ENCODE measurements at places on chromosomes 5 and 9.

GRCh38 chr9:109805050-109805449 is 25.1 kb downstream of the PALM2AKAP2 start:
- DNase-seq: no peak

DNA sequence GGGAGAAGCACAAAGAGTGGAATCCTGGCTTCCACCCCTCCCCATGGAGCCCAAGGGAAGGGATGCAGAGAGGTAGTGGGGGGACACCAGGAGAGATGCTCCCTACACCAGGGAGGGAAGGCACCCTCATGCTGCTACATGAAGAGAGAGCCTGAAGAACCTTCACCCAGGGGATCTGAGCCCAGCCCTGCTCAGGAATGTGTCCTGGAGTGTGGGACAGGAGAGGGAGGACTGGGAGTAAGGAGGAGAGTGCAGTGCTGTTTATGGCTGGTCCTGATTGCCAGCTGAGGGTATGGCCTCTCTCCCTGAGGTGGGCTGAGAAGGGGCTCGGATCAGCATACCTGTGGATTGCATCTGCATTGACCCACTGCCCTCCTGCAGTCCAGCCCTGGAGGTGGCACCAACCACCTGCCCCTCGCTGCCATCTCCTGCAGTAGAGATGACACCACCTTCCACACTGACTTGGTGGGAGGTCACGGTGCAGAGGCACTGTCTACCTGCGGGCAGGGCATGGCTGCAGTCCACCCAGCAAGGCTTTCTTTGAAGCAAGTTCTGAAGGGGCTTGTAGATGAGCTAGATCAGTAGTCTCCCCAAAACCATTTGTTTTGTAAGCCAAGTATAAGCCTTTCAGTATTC is 114.9 kb upstream of the SLC25A48 start:
- DNase-seq: no peak

GRCh38 chr5:177276886-177277285 is 26.6 kb downstream of the RAB24 start:
- DNase-seq: no peak

DNA sequence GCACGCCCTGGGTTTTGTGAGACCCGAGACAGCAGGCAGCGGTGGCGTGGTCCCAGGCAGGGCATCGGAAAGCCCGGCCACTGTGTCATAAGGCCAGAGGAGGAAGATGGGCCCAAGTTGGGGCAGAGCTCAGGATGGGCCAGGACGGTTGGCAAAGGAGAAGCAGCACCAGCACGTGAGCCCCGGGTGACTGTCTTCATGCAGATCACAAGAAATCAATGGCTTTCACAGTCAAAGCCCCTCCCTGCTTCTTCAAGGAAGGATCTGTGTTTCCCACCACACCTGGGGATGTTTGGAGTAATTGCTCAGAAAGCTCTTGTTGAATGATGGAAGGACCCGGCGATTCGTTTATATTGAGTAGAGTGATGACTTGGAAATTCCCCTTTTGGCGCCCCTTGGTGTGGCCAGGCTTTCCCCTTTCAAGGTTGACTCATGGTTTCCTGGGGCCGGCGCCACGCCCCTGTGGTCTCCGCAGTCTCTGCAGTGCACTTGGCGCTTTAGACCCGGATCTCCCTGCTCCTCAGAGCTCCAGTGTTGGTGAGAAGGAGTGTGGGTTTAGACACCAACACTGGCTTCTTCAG is 52.1 kb downstream of the IL31RA start:
- no peak for DNase-seq

DNA sequence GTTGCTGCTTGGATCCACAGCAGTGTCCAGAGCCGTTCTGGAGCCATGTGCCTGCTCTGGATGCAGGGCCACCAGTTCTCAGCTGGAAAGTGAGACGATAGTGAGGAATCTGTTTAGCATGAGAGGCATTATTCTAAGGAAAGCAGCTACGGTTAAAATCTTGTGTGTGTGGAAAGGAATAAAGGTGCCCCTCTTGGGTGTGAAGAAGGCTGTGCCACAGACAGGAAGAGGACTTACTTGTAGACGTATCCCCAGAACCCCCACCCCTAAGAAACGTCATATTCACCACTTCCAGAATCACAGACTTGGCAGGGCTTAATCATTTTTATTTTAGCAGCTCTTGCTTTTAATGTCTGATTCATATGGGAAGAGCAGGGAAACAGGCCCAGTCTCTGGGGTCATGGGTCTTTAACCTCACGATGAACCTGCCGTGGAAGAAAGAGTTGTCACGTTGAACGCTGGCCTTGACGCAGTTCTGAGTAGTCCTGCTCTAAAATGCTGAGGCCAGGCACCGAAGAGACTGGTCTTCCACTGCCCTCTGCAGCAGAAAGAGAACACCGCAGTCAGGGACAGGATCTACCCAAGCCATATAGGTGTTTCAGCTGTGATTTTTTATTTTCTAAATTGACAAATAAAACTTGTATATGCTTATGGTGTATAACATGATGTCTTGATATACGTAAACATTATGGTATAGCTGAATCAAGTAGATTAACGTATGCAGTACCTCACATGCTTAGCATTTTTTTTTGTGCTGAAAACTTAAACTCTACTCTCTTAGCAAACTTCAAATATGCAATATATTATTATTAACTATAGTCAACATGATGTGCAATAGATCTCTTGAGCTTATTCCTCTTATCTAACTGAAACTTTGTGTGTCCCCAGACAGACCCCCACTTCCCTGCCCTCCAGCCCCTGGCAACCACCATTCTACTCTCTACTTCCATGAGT is 38.8 kb downstream of the CARTPT start:
- no peak for DNase-seq

Measured in coronary artery (tissue), 2 donors.